ENCODE measurements at places on chromosomes 11 and 22.

DNA sequence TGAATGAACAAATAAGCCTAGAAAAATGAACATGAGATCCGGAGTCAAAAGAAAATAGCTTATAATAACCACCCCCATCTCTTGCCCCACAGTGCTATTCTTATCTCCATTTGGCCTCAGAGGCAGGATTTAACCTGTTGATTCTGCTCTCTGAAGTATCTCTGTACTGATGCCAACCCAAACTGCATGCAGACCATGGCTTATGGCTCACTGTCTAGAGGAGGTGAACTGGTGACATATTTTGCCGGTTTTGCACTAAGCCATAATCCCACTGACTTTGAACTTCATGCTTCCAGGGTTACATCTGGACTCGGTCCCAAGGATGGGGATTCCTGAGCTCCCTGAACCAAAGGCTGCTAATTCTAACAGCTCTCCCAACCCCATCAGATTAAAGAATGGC, 397.1 kb downstream of the TENM4 start:
- DNase-seq = no peak

GRCh38 chr11:82895437-82896091, 4.7 kb downstream of the PRCP start:
- DNase-seq = peak; percentile 71

DNA sequence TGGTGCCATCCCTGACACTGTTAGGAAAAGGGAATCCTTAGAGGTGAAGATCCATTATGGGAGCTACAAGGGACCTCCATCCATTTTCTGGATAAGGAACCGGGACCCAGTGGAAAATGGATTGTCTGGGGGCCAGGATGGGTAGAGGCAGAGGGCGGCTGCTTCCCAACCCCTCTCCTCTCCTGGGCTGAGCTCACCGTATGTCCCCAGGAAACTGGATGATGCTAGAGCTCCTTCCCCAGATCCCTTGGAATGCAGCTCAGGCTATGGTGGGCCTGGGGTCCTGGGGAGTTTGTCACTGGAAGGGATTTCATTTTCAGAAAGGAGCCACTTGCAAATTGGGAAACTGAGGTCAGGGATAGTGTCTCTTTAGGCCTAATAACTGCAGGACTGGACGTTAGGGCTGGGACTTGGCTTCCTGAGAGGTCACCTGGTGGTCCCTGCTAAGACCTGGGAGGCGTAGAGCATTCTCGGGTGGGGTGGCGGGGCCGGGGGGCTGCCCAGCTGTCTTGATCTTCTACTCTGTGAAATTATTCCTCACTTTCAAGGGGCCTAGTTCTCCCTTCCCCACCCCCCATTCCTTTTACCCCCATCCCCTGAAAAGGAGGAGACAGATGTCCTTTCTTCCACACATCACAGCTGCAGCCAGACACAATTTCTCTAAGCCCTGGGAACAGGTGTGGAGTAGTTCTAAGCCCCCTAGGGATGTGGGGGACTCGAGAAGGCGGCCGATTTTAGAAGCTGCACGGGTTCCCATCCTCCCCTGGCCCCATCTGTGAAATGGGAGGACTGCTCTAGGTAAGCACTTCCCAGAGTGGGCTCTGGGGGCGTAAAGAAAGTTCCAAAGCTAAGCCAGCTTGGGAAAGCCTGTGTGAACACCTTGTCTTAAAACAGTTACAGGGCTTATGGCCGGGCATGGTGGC, 99.8 kb downstream of the PKNOX2 start:
- DNase-seq = no peak

GRCh38 chr22:20240447-20240764, 27.7 kb downstream of the RTN4R start:
- no peak for DNase-seq

DNA sequence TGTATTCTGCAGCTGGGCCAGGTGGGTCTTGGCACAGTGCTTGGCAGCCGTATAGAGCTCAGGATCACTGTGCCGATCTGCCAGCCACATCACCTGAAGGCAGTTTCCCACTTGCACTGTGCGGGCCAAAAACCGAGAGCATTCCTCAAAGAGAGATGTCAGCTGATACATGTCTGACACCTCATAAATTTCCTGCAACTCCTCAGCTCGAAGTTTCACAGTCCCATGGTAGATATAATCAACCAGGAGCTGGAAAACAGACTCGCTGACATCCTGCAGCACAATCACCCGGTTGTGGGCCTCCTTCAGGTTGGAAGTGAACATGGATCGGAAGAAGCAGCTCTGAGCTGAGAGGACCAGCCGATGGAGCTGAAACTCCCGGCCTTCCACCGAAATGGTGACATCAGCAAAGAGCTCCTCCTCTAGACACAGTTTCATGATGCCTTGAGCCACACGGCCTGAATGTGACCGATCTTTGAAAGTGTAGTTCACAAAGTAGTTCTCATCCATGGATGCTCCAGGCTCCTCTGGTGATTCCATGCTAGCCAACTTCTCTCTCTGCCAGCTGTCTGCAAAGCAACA, 1.2 kb downstream of the KBTBD4 start:
- no peak for DNase-seq

DNA sequence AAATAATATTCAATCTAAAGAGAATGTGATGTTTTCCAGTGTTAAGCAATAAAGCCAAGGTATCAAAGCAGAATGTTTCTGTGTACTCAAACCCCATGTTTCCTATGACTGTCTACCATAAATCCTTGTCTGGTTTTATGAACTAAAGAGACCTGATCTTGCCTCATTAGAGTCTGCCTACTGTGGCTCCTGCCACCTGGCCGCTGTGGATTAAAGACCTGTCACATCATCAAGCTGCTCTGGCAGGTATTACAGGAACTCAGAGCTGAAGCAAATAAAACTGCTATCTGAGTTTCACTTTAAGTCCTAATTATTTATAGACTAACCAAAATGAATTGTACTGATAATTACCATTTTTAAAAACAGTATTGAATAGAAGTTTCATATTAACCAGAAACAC, 207.8 kb upstream of the CCDC90B start:
- DNase-seq = no peak

GRCh38 chr11:30917266-30917665, 331.1 kb upstream of the MPPED2 start:
- no peak for DNase-seq

GRCh38 chr11:67698247-67698646, 23.8 kb upstream of the ALDH3B2 start:
- no peak for DNase-seq
